H4 (cell line): ENCODE measurements at places on chromosomes 3 and 15. TPM values are rescaled to one million over a fixed set of nuclear protein-coding genes. Genes with fewer than 3 reads are reported as not detected.

Gene RBM15B
- 9.0 and 10.6 TPM in 2 replicates for total RNA-seq

- DNase-seq: no peak
Measured at GRCh38 chr15:60004846-60005351, 788 bp downstream of the FOXB1 start.

- no peak for DNase-seq
Measured at GRCh38 chr3:116474801-116475200, 29.5 kb upstream of the LSAMP start.

DNA sequence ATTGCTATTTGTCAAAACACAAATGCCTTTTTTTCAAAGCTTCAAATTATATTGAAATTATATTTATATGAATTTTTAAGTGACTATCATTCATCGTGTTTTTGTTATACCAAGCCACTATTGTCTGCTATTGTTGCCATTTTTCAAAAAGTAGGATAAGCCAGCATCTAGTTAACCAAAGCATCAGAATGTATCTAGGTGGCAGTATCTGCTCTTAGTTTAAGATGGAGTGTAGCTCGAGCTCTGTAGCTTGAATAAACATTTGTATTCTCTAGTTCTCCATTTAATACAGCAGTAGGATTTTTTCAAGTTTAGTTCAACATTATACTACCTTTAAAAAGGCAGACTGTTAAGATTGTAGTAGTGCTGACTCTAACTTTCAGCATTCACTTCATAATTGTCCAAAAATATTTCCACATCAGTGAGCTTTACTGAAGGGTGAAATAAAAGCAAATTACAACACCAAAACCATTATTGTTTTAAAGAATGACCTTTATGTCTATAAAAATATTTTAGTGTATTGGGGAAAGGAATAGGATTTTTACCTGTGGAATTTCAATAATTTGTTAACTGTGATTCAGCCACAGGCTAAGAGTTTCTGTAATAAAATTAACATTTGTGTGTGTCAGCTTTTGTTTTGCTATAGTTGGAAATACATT, 19.6 kb upstream of the C15orf61 start:
- peak; percentile 24 for DNase-seq

DNA sequence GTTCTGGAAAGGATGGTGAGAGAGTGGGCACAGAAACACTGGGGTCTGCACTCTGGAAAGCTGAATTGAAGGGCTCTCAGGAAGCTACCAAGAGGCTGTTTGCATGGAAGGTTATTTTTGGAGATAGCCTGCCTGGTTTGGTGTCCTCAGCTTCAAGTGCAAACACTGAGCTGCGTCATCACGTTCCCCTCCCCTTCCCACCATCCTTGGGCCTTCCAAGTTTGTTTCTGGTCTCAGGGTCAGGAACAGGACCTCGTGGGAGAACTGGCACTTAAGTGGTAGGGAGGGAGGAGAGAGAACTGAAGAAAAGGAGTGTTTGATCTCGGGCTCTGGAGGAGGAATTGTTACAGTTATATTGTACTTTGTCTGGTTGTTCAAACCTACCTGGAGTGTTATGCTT, 10.6 kb downstream of the ST6GAL1 start:
- no peak for DNase-seq

- DNase-seq: no peak
Measured at GRCh38 chr15:31402511-31403056, 75.9 kb downstream of the KLF13 start.
